ENCODE measurements at places on chromosomes 12 and 14. TPM values are rescaled to one million over a fixed set of nuclear protein-coding genes. Genes with fewer than 3 reads are reported as not detected.

DNA sequence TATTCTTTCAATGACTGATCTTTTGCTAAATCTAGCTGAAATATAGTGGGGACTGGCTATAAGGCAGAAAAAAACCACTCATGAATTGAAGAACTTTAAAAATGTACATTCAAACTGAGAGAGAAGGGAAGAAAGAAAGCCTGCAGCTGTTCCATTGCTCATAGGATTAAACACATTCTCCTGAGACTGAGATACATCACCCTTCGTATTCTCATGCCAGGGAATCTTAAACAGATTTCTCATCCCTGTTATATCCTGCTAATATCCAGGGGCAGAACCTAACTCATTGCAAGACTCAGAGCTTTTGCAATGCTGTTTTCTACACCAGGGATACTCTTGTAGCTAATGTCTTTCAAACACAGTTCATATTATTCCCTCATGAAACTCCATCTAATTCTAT, 67.2 kb upstream of the ACSS3 start:
- no peak overlapping the region for H3K4me3 ChIP-seq
- H3K27ac ChIP-seq: no peak overlapping the region
- no peaks in the 10 kb centered on the region for H3K27me3 ChIP-seq

GRCh38 chr12:113221997-113222729, 899 bp downstream of the TPCN1 start:
- H3K27me3 ChIP-seq: no peaks in the 10 kb centered on the region
- no peaks in the 10 kb centered on the region for H3K36me3 ChIP-seq
- peaks cover 33% of the 10 kb centered on the region for H3K4me1 ChIP-seq
- peak overlapping the region; percentile 94 for H3K27ac ChIP-seq
- peak overlapping the region; percentile 94 for H3K4me3 ChIP-seq

DNA sequence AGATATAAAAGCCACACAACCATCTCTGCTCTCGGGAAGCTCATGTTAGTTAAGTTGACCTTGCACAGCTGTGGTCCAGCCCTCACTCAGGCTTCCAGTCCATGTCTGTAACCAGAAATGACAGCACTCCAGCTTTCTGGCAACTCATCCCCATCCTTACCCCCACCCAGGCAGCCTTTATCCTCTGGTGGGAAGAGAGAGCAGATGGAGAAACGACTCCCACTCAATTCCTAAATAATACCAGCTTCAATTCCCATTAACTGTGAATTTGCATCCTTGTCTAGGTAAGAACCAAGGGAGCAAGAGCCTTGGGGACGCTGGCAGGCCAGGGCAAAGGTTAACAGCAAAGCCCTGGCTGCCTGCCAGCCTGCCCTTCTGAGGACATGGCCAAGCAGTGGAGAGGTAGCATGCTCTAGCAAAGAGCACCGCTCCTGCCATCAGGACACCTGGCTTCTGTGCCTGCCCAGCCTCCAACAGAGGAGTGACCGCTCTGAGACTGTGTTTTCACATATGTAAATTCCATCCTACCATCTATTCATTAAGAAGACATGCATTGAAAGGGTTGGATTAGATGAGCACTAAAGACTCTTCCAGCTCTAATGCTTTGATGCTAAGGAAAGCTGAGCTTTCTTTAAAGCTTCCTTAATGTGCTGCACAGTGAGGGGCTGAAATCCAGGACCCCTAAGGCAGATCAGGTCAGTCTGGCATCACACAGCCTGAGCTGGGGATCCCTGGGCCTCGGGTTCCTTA, 236.1 kb downstream of the GRIN2B start:
- H3K27ac ChIP-seq: no peak overlapping the region
- no peaks in the 10 kb centered on the region for H3K4me1 ChIP-seq
- DNase-seq: no peak
- no peak overlapping the region for H3K4me3 ChIP-seq
- H3K36me3 ChIP-seq: no peaks in the 10 kb centered on the region

DNA sequence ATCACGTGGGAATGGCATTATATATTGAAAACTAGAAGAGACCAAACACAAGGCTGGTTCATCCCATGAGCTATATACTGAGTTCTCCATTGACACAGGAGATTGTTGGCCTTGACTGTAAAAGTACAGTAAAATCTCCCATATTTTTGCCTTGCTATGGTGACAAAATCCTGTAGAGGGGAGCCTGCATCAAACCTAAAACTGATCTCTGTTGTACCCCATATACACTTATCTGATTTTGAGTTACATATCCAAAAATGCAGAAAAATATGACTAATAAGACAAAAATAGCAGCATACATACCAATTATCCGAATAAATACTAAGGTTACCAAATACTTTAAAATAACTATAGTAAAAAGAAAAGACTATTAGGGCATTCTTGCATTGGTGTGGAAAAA, 60.4 kb downstream of the TMTC3 start:
- no peaks in the 10 kb centered on the region for H3K27me3 ChIP-seq
- no peaks in the 10 kb centered on the region for H3K4me1 ChIP-seq
- H3K4me3 ChIP-seq: no peak overlapping the region
- no peaks in the 10 kb centered on the region for H3K36me3 ChIP-seq

GRCh38 chr12:92340003-92340402, 194.4 kb upstream of the BTG1 start:
- DNase-seq: no peak
- H3K4me1 ChIP-seq: no peaks in the 10 kb centered on the region
- H3K27me3 ChIP-seq: no peaks in the 10 kb centered on the region
- no peaks in the 10 kb centered on the region for H3K36me3 ChIP-seq
- no peak overlapping the region for H3K27ac ChIP-seq

- H3K27ac ChIP-seq: peak overlapping the region; percentile 32
- H3K36me3 ChIP-seq: no peaks in the 10 kb centered on the region
- no peak overlapping the region for H3K4me3 ChIP-seq
- no peaks in the 10 kb centered on the region for H3K27me3 ChIP-seq
Observed at GRCh38 chr14:104117341-104118005, 20.9 kb upstream of the KIF26A start.

DNA sequence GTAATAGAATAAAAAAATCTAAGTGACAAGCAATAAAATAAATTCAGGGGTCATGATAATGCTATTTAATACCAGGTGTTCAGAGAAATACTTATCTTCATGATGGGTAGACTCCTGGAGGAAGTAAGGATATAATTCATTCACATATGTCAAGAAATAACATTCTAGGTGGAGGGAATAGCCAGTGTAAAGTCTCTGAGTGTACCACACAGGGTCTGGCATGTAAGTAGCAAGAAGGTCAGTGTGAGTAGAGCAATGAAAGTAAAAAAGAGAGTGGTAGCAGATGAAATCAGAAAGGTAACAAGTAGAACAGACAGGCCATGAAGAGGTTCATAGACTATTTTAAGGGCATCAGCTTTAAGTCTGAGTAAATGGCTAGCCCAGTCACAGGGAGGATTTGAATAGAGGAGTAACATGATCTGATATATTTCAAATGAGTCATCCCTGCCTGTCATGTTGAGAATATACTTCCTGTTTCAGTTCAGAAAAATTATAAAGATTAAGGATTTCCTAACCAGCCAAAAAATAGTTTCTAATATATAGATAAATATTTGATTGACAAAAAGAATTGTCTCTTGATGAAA, 519.9 kb downstream of the C12orf50 start:
- H3K27me3 ChIP-seq: no peaks in the 10 kb centered on the region
- no peaks in the 10 kb centered on the region for H3K4me1 ChIP-seq
- no peak overlapping the region for H3K27ac ChIP-seq
- H3K36me3 ChIP-seq: no peaks in the 10 kb centered on the region
- DNase-seq: no peak

DNA sequence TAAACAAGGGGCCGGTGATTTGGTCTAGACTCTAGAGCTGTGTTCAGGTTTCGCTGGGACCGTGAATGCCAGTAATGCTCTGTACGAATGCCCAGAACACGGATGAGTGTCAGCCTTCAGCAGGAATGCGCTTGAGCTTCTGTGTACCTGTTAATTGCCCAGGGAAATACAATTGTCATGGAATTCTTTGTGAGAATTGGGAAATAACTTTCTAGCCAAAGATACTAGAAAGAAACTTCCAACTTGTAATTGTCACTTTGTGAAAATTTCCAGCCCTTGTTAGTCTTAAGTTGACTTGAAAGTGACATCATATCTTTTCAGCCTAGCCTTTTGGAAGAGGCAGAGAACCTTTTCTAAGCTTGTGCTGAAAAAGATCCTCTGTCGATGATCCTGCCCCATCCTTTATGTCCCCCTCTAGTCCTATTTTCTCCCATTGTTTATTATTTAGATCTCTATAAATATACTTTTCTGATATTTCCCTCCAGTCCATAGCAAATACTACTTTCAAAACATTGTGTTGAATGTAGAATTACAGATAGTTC, 2.7 kb downstream of the CHST11 start:
- H3K4me3 ChIP-seq: no peak overlapping the region
- no peaks in the 10 kb centered on the region for H3K27me3 ChIP-seq
- no peak for DNase-seq
- no peak overlapping the region for H3K27ac ChIP-seq
- peaks cover 33% of the 10 kb centered on the region for H3K4me1 ChIP-seq

GRCh38 chr12:110249716-110250225, 31.3 kb upstream of the ATP2A2 start:
- peaks cover 55% of the 10 kb centered on the region for H3K4me1 ChIP-seq
- H3K27me3 ChIP-seq: no peaks in the 10 kb centered on the region
- H3K4me3 ChIP-seq: no peak overlapping the region
- H3K27ac ChIP-seq: peak overlapping the region; percentile 89

DNA sequence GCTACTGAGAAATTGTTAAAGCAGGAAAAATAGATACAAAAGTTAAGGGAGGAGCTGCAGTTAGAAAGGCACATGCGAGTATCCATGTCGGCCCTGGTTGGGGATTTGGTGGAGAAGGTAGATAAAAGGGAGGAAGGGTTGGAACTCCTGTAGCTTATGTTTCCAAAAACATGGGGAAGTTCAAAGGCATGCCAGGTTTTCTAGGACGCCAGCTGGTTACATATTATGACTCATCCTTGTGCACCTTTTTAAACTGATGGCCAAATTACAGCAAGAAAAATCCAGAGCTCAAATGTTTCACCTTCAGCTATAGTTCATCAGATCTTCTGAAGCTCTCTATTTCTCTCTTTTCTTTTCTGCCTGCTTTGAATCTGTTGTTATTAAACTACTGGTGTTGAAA, 13.2 kb upstream of the MAP4K5 start:
- peak overlapping the region; percentile 73 for H3K27ac ChIP-seq
- no peaks in the 10 kb centered on the region for H3K27me3 ChIP-seq
- no peak overlapping the region for H3K4me3 ChIP-seq
- peaks cover 35% of the 10 kb centered on the region for H3K4me1 ChIP-seq
- DNase-seq: peak; percentile 65

GRCh38 chr14:89848165-89848564, 106.4 kb downstream of the EFCAB11 start:
- no peak for DNase-seq
- H3K4me3 ChIP-seq: no peak overlapping the region
- H3K27ac ChIP-seq: no peak overlapping the region
- H3K27me3 ChIP-seq: no peaks in the 10 kb centered on the region
- no peaks in the 10 kb centered on the region for H3K36me3 ChIP-seq
- no peaks in the 10 kb centered on the region for H3K4me1 ChIP-seq

DNA sequence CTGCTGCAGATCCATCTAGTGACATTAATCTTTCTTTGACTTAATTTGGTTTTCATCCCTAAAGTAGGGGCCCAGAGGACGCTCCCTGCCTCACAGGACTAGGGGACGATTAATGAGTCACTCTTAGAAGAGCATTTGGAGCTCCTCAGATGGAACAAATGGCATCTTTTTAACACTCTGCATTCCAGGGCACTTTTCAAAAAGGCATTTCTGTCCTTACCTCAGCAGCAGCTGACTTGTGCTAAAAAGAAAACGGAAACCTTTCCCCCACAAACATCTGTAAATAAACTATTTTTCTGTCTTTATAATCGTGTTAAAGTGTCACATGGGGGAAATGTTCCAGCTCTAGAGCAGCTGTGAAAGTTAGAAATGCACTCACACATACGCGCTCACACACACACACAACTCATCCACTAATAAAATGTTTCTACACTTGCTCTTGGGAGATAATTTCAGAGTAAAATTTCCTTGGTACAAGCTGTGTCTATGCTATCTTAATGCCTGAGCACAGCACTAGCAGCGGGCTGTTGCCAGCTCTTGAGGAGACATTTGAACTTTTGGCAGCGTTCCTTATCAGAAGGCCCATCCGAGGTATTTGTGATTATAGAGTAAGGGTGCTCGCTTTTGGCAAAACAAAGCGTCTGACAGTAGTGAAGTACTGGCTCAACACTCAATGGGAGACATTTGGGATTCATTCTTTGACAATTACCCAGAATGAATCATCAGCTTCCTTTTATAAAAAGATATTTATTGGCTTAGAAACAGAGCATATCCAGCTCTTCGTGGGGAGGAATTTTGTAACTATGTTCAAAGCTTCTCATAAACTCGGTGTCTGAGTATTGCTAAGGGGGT, 141.3 kb downstream of the PLXNC1 start:
- no peaks in the 10 kb centered on the region for H3K27me3 ChIP-seq
- H3K4me3 ChIP-seq: no peak overlapping the region
- H3K27ac ChIP-seq: no peak overlapping the region
- H3K4me1 ChIP-seq: no peaks in the 10 kb centered on the region

DNA sequence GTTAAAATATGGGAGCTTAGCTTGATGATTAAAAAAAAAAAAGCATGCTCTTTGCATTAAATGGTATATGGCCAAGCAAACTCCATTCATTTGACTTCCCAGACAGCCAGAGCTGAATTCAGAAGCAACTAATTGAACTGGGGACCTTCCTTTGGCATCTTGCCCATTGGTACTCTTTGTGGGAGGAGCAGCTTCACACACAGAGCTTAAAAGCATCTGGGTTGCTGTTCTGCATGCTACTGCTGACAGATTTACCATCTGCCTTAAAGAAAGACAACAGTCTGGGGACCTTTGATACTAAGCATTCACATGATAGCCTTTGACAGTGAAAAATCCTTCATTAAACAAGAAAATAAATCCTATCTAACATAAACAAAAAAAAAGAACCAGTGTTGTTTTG, 977.9 kb downstream of the TMTC2 start:
- no peak for DNase-seq
- no peaks in the 10 kb centered on the region for H3K27me3 ChIP-seq
- peaks cover 4% of the 10 kb centered on the region for H3K4me1 ChIP-seq
- H3K36me3 ChIP-seq: no peaks in the 10 kb centered on the region
- H3K27ac ChIP-seq: no peak overlapping the region

GRCh38 chr12:58592475-58593207, 327.7 kb downstream of the LRIG3 start:
- no peak overlapping the region for H3K27ac ChIP-seq
- H3K4me3 ChIP-seq: no peak overlapping the region
- H3K27me3 ChIP-seq: no peaks in the 10 kb centered on the region
- H3K36me3 ChIP-seq: no peaks in the 10 kb centered on the region

- DNase-seq: no peak
- peaks cover 10% of the 10 kb centered on the region for H3K4me1 ChIP-seq
- no peaks in the 10 kb centered on the region for H3K36me3 ChIP-seq
- H3K27ac ChIP-seq: no peak overlapping the region
- H3K27me3 ChIP-seq: no peaks in the 10 kb centered on the region
Observed at GRCh38 chr12:109844091-109844490, 10.9 kb upstream of the TRPV4 start.

PLEK2 gene
- total RNA-seq: 7.5 TPM

C12orf60 gene
- total RNA-seq: 1.8 TPM

GMPR2 gene
- total RNA-seq: 41.9 TPM

ZDHHC22 gene
- total RNA-seq: not detected

KRT77 gene
- total RNA-seq: not detected

CLEC4D gene
- total RNA-seq: not detected

Measured in body of pancreas (tissue), 4 donors.